ENCODE measurements at places on chromosomes 11 and 22. TPM values are rescaled to one million over a fixed set of nuclear protein-coding genes. Genes with fewer than 3 reads are reported as not detected.

Gene CARNS1
- 0.54 TPM for total RNA-seq

Gene HARBI1
- 3.3 TPM for total RNA-seq

Gene ANKK1
- not detected for total RNA-seq

GRCh38 chr11:11345099-11345498 is 8.0 kb downstream of the CSNK2A3 start:
- no peak overlapping the region for H3K27ac ChIP-seq
- H3K36me3 ChIP-seq = no peaks in the 10 kb centered on the region
- H3K27me3 ChIP-seq = no peaks in the 10 kb centered on the region
- no peaks in the 10 kb centered on the region for H3K4me1 ChIP-seq
- DNase-seq = no peak

DNA sequence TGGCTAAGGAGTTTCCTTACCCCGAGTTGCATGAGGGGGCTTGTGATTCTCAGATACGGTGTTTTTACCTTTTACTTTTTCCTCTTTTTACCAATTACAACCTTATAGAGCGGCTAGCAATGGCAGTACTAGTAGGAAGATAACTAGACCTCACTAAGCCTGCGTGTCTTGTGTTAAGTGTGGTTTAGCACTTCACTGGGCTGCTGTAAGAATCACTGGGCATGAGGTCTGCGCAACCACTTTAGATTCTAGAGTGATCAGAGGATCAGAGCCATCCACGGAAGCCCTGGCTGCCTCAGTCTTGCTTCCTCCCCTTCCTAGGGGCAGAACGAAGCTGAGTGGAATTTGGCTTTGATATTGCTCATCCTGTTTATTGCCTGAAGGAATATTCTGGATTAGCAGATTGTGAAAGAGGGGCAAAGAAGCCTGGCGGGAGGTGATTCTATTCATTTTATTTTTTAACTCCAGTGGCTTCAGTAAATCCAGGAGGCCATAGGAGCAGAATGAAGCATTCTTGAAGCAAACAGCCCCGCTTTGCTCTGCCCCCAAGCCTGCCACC is 88.5 kb downstream of the GRAMD1B start:
- H3K36me3 ChIP-seq = no peaks in the 10 kb centered on the region
- H3K4me1 ChIP-seq = no peaks in the 10 kb centered on the region
- no peak for DNase-seq
- no peak overlapping the region for H3K27ac ChIP-seq
- no peaks in the 10 kb centered on the region for H3K27me3 ChIP-seq

Gene MCHR1
- total RNA-seq = not detected

DNA sequence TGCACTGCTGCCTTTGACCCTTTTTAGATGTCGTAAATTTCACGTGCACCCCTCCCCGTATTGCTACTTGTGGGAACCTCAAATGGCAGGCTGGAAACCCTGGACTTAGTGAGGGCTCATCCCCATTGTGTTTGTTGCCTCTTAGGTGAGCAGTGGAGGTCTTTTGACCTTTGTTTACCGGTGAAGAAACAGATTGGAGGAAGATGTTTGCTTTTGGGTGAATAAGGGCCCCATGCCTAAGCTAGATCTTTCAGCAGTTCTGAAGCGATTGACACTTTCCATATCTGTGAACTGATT is 782 bp downstream of the SMARCB1 start:
- H3K36me3 ChIP-seq = no peaks in the 10 kb centered on the region
- H3K27ac ChIP-seq = peak overlapping the region; percentile 98
- peaks cover 35% of the 10 kb centered on the region for H3K4me1 ChIP-seq
- no peaks in the 10 kb centered on the region for H3K27me3 ChIP-seq
- peak overlapping the region; percentile 87 for H3K4me3 ChIP-seq
- no peak for DNase-seq

Gene BCO2
- 9.9 TPM for total RNA-seq

DNA sequence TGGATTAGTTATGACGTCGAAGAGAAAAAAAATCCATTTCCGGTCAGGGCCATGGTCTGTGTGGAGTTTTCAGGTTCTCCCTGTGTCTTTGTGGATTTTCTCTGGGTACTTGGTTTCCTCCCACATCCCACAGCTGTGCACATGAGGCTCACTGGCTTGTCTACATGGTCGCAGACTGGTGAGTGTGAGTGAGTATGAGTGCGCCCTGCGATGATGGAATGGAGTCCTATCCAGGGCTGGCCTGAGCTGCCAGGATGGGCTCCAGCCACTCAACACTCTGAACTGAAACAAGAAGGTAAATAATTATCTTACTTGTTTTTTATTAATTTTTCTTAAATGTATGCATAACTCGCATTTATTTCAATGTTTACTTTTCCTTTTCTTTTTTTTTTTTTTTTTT is 10.8 kb downstream of the MMP3 start:
- H3K4me3 ChIP-seq = no peak overlapping the region
- H3K36me3 ChIP-seq = no peaks in the 10 kb centered on the region
- H3K27me3 ChIP-seq = no peaks in the 10 kb centered on the region
- no peak overlapping the region for H3K27ac ChIP-seq

Gene LMO1
- total RNA-seq = not detected

- H3K4me1 ChIP-seq = no peaks in the 10 kb centered on the region
- H3K4me3 ChIP-seq = no peak overlapping the region
- no peak for DNase-seq
- H3K36me3 ChIP-seq = no peaks in the 10 kb centered on the region
Observed at GRCh38 chr11:85307366-85307765, 319.8 kb downstream of the DLG2 start.

GRCh38 chr11:115761348-115761747 is 257.1 kb upstream of the CADM1 start:
- no peaks in the 10 kb centered on the region for H3K27me3 ChIP-seq
- H3K27ac ChIP-seq = no peak overlapping the region
- H3K4me1 ChIP-seq = no peaks in the 10 kb centered on the region
- H3K4me3 ChIP-seq = no peak overlapping the region
- H3K36me3 ChIP-seq = no peaks in the 10 kb centered on the region
- DNase-seq = no peak

DNA sequence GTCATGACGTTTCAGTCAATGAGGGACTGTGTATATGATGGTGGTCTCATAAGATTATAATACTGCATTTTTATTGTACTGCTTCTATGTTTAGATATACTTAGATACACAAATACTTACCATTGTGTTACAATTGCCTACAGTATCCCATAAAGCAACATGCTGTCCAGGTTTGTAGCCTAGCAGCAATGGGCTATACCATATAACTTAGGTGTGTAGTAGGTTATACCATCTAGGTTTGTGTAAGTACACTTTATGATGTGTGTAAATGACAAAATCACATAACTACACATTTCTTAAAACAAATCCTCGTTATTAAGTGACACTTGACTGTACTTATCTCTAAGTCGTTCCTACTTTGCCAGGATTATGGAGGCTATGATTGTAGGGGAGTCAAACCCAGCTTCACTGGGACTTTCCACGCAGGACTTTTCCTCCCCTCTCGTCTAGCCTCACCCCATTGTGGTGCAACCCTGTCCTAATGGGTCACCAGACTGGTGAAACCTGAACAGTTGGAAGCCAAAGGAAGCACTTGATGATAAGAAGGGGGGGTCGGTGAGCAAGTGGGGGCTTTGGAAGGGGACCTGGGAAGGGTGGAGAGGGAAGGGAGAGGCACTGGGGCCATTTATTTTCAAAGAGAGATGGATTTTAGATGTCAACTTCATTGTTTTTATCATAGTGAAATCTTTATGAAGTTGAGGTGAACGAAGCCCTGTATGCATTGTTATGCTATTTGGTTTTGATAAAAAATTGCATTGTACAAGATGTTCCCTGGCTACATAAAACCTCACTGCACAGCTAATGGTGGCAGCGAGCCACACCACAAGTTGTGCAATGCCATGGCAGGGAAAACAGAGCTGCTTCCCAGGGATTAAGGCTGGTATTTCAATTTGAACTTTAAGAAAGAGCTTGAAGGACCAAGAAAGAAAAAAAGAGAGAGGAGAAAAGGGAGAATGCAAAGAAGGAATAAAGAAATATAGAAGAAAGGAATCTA is 129.1 kb downstream of the EHF start:
- no peaks in the 10 kb centered on the region for H3K36me3 ChIP-seq
- H3K4me1 ChIP-seq = no peaks in the 10 kb centered on the region
- peak; percentile 73 for DNase-seq
- H3K27ac ChIP-seq = no peak overlapping the region
- no peak overlapping the region for H3K4me3 ChIP-seq

DNA sequence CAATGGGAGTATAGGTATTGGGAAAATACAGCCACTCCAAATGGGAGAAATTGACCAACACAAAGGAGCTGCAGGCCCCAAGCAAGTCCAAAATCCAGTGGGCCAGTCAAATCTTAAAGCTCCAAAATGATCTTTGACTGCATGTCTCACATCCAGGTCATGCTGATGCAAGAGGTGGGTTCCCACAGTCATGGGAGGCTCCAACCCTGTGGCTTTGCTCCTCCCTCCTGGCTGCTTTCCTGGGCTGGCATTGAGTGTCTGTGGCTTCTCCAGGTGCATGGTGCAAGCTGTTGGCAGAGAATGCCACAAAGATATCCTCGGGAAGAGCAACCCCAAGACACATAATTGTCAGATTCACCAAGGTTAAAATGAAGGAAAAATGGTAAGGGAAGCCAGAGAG is 80.8 kb downstream of the IGLL5 start:
- no peak overlapping the region for H3K4me3 ChIP-seq
- peaks cover 7% of the 10 kb centered on the region for H3K27me3 ChIP-seq
- DNase-seq = no peak
- H3K4me1 ChIP-seq = no peaks in the 10 kb centered on the region
- no peak overlapping the region for H3K27ac ChIP-seq

- H3K4me3 ChIP-seq = no peak overlapping the region
- no peak overlapping the region for H3K27ac ChIP-seq
- H3K27me3 ChIP-seq = no peaks in the 10 kb centered on the region
- H3K36me3 ChIP-seq = no peaks in the 10 kb centered on the region
- no peaks in the 10 kb centered on the region for H3K4me1 ChIP-seq
Observed at GRCh38 chr11:56910785-56911184, 77.9 kb upstream of the OR5AK2 start.

- no peaks in the 10 kb centered on the region for H3K27me3 ChIP-seq
- no peak overlapping the region for H3K27ac ChIP-seq
- DNase-seq = no peak
Observed at GRCh38 chr11:105106140-105106539, 33.4 kb downstream of the CARD18 start.

GRCh38 chr11:87324817-87325489 is 287.2 kb downstream of the TMEM135 start:
- no peak overlapping the region for H3K4me3 ChIP-seq
- H3K27ac ChIP-seq = no peak overlapping the region
- no peaks in the 10 kb centered on the region for H3K4me1 ChIP-seq
- H3K27me3 ChIP-seq = no peaks in the 10 kb centered on the region
- DNase-seq = no peak

GRCh38 chr11:104094576-104094975 is 58.1 kb downstream of the DDI1 start:
- no peaks in the 10 kb centered on the region for H3K36me3 ChIP-seq
- no peak for DNase-seq
- no peaks in the 10 kb centered on the region for H3K27me3 ChIP-seq
- H3K4me3 ChIP-seq = no peak overlapping the region
- no peak overlapping the region for H3K27ac ChIP-seq

Gene OR52A1
- total RNA-seq = not detected

- no peak overlapping the region for H3K27ac ChIP-seq
- DNase-seq = no peak
- H3K4me3 ChIP-seq = no peak overlapping the region
- no peaks in the 10 kb centered on the region for H3K4me1 ChIP-seq
- H3K36me3 ChIP-seq = no peaks in the 10 kb centered on the region
Observed at GRCh38 chr11:102599642-102600261, 25.4 kb downstream of the MMP20 start.

DNA sequence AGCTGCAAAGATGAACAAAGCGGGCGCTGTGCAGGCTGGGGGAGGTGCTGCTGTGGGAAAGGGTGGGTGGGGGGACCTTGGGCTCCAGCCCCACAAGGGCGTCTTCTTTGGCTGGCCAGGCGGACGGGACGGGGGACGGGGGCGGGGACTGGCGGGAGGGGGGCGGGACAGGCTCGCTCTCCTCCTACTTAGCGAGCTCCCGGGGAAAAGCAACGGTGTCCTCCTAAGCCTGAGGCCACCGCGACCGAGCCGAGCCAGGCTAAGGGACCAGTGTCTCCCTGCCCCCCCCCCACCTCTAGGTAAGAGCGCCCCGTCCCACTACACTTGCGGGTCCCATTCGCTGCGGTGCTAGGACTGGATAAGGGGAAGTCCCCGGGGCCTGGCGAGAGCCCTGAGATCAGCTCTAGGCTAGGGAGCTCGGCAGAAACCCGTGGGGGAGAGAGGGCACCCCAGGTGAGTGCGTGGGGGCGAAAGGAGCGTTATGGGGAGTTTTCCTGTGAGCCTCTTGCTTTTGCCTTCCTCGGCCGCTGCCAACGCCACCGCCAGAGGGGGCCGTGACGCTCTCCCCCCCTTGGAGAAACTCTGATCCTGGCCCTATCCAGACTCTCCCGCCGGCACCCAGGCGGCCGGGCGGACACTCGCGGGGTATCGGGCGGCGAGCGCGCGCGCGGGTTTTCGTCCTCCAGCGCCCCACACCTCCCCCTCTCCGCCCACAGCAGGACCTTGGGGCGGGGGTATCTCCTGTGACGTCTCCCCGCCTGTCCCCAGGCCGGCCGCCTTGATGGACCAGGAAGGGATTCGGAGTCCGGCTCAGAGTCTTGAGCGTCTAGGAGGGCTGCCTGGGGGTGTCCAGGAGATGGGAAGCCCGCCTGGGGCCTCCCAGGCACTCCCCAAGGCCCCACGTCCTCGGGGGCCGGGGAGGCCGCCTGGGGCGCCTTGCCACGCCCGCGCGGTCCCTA is at the start of gene PHLDB1:
Gene PHLDB1, plus strand, starts transcription at position 215 of the 959 bp plus-strand sequence. CDS start 6,222 bp downstream, outside the sequence.
- no peaks in the 10 kb centered on the region for H3K36me3 ChIP-seq
- peak within 1 kb of the TSS; percentile 74 for H3K4me3 ChIP-seq
- peaks cover 24% of the 10 kb centered on the region for H3K4me1 ChIP-seq
- H3K27me3 ChIP-seq = no peaks in the 10 kb centered on the region
- H3K27ac ChIP-seq = peak within 1 kb of the TSS; percentile 86
- peak; percentile 72 for DNase-seq

DNA sequence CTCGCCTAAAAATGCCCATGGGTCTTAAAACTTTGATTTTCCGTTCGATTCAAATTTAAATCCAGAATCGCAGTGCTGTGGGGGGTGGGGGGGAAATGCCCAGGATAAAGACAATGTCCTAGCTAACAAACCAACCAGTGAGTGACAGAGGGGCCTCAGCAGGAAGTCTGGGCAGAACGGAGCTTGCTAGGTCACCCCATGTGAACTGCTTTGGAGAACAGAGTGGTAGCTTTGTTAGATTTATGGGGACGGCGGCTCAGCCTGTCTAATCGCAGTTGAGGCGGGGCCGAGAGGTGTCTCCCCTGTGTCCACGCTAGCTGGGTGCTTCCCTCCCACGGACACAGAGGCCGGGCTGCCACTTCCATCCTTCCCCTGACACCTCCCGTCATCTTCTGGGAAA is 243.9 kb downstream of the CTTN start:
- H3K27ac ChIP-seq = no peak overlapping the region
- H3K27me3 ChIP-seq = no peaks in the 10 kb centered on the region
- DNase-seq = no peak
- no peaks in the 10 kb centered on the region for H3K4me1 ChIP-seq
- H3K36me3 ChIP-seq = no peaks in the 10 kb centered on the region

Gene OR6T1
- not detected for total RNA-seq
